ENCODE measurements at places on chromosomes 5 and 9. TPM values are rescaled to one million over a fixed set of nuclear protein-coding genes. Genes with fewer than 3 reads are reported as not detected.

The EGR1 gene
- 15.9 TPM for total RNA-seq

The ZBED3 gene
- total RNA-seq: 0.29 TPM

The PCDHB12 gene
- not detected for total RNA-seq

The CHSY3 gene
- not detected for total RNA-seq

The CCL28 gene
- 11.1 TPM for total RNA-seq

The NAIP gene
- total RNA-seq: 12.0 TPM

The PROB1 gene
- 5.2 TPM for total RNA-seq

The DIAPH1 gene
- total RNA-seq: 283 TPM

The ANKRD18B gene
- 2.4 TPM for total RNA-seq

The PCA3 gene
- not detected for total RNA-seq

The ZNF367 gene
- total RNA-seq: 18.7 TPM

The HK3 gene
- total RNA-seq: 0.32 TPM

The RHOBTB3 gene
- 0.37 TPM for total RNA-seq

The CTNND2 gene
- total RNA-seq: not detected

The IL13 gene
- total RNA-seq: 130 TPM

The FRMPD1 gene
- not detected for total RNA-seq

The RGS14 gene
- 90.9 TPM for total RNA-seq

The ERP44 gene
- total RNA-seq: 20.9 TPM

The PCDHA10 gene
- not detected for total RNA-seq

The TAF11L5 gene
- total RNA-seq: not detected

The PAIP2 gene
- 94.8 TPM for total RNA-seq

The HTR4 gene
- total RNA-seq: not detected

The CER1 gene
- not detected for total RNA-seq

The WDR38 gene
- not detected for total RNA-seq

The PAEP gene
- total RNA-seq: not detected
